ENCODE measurements at places on chromosomes 1 and 21.

- DNase-seq = no peak
Observed at GRCh38 chr1:38777464-38777957, 82.1 kb downstream of the RRAGC start.

GRCh38 chr1:47178020-47178419, 11.8 kb downstream of the PDZK1IP1 start:
- no peak for DNase-seq

DNA sequence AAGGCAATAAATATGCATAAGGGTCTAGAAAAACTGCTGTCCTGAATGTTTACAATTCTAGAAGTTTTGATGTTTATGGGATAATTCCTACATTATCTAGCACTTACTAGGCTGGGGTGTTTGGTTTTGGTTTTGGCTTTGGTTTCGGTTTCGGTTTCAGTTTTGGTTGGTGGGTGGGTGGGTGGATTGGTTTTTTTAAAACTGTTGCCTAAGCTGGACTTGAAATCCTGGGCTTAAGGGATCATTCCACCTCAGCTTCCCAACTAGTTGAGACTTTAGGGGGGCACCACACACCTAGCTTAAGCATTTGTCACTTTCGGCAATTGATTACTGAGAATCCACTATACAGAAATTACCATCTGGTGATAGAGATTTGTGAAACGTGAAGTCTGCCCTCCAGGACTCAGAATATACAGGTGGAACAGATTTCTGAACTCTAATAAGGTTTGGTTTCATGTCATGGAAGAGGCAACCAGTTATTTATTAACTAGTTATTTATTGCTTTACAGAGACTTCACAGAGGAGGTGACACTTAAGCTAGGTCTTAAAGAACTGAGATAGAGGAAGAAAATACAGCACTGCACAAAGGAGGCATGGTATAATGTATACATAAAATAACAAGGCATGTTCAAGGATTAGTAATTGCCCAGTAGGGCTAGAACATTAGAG, 69.6 kb downstream of the PIK3R3 start:
- no peak for DNase-seq

DNA sequence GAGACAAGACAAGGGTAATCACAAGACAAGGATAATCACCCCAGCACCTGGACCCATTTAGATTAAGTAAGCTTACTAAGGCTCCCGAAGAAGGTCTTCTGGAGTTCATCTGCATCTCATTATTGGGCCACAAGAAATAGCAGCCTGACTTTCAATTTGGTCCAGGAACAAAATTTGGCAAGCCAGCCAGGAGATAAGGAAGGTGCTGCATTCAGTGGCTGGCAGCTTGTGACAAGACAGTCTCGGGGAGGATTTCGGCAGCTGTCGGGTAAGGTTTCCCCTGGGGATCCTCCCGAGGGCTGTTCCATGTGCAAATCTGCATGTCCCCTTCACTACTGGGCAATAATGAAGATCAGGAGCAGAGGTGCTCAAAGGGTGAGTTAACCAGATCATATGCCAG, 195.2 kb downstream of the FCRL5 start:
- no peak for DNase-seq

DNA sequence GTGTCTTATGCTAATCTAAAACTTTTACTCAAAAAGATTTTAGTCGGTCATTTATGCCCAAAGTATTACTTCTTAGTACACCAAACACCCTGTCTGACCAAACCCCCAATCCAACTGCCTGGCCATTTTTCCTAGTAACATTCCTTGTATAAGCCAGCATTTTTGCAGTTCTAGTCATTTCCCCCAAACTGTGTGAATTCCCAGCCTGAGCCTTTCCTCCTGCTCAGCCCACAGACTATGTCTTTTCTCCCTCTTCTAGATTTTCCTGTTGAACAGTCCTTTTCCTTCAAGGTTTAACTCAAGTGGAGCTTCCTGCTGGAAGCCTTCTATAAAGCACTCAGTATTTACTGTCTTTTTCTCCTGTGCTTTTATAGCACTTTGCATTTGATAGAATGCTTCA, 843.8 kb downstream of the USP25 start:
- no peak for DNase-seq

GRCh38 chr21:15445327-15445726, 284.5 kb upstream of the USP25 start:
- no peak for DNase-seq

DNA sequence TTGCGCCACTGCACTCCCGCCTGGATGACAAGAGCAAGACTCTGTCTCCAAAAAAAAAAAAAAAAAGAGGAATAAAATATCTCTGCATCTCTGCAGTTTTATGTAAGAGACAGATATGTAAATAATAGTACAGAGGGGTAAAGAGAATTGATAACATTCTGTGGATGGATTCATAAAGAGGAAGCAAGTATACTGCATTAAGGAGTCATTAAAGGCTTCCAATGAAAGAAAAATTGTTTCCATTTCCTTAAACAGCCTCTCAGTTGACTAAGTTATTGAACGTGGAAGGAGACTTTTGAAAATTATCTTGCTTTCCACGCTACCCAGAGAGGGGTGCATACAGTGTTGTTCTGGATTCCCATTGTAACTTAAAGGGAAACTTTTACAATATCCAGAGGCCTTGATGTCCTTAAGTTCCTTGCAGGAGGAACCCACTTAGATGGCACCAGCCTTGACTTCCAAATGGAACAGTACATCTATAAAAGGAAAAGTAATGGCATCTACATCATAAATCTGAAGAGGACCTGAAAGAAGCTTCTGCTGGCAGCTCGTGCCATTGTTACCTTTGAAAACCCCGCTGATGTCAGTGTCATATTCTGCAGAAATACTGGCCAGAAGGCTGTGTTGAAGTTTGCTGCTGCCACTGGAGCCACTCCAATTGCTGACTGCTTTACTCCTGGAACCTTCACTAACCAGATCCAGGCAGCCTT, 13.8 kb downstream of the CEP350 start:
- no peak for DNase-seq

DNA sequence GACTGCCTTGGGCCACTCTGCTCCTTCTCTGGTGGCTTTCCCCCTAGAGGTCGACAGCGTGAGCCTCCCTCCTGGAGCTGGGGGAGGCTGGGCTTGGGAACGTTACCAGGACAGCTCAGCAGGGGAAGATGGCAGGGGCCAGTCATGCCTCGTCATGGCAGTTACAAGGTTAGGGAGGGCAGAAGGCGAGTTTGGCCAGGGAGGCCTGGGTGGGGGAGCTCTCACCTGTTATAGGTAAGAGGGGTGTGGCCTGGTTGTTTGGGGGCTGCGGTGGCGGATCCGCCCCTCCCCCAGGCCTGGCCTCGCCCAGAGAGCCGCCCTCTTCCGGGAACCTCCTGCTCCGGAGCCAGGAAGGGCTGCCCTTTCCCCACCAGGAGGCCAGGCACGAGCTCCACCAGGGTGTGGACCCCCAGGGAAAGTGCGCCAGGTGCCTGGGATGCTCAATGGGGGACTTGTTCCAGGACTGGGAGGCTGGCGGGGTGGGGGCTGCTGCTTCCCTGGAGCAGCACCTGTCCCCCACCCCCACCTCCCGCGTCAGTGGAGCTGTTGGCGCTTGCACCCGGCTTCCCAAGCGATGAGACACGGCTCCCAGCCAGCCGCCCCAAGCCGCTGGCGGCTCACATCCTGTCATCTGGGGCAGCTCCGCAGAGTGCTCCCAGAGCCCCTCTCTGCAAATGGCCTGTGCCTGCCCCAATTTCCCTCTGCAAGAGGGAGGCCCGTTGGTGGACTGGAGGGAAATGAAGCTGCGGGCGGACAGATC, 23.6 kb upstream of the PKP1 start:
- DNase-seq = no peak

DNA sequence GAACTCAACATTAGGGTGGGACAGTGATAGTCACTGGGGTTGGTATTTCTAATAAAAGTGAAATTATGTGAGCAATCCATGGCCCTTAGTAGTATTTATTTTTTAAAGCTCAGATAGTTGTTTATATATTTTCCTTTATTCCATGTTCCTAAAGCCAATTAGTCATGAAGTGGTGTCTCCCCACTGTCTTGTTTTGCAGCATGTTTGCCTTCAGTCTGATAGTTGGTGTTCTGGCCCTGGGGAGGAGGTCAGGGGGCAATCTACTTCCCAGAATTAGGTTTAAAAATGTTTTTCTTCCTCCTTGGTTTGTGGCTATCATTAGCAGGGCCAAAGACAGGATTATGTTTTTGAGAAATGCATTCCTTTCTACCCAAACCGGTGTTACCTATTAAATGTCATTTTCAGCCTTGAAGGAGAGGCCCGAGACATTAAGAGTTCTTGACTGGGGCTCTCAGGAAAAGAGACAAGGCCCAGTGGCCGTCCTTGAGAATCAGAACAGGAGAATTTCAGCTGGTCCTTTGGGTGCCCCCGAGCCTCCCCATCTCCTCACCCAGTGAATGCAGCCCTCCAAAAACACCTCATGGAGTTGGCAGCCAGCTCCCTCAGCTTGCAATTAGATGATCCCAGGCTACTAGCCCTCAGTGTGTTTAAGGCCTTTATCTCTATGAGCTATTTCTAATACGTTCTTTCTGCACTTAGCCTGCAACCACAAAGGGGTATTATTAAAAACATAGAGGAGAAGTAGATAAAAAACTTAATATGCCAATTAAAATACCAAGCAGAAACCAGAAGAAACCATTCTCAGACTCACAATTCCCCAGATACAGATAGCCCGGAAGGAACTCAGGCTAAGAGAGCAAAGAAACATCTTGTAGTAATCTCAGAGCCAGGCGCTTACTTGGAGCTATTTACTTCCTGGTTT, 71.3 kb upstream of the NGF start:
- DNase-seq = no peak

- no peak for DNase-seq
Observed at GRCh38 chr1:181635110-181635509, 151.8 kb downstream of the CACNA1E start.

DNA sequence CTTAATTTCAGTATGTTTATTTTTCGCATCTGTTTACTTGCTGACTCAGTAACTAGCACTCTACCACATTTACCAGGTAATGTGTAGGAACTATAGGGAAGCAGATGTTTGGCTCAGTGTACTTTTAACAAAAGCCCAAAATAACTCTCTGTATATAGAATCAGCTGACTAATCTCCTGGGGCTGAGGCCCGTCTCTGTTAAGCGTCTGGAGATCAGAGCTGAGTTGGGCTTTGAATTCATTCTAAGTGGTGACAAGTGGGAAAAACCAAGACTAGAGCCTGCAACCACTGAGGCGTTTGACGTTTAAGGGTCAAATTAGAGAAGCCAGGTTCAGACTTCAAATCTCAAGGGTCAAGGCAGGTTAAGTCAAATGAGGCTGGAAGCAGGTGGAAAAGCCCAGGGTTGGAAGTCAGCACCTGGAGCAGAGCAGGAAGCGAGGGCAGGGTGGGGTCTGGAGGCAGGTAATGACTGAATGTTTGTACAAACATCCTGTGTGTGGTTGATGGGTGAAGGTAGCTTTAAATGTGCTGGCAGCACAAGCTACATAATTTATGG, 56.8 kb upstream of the LYST start:
- DNase-seq = no peak

GRCh38 chr1:52602856-52603600, 857 bp downstream of the GPX7 start:
- no peak for DNase-seq

DNA sequence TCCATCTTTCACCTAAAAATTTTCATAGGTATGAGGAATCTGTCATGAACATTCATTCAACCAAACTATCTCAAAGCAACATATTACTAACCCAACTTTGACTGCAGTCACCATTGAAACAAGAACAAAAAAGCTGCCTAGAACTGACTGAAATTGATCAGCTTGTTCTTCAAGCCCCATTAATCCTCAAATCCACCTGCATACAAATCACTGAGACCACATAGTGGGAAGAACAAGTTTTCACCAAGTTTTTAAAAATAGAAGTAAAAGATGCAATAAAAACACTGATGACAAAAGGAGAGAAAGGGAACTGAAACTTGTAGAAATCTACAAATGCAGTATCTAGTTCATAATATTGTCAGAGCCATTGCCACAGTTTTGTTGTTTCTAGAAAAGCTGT, 6.1 kb downstream of the SORT1 start:
- DNase-seq = no peak

GRCh38 chr21:36807422-36807928, 108.6 kb downstream of the SIM2 start:
- DNase-seq = no peak

GRCh38 chr1:64624808-64625207, 120.1 kb upstream of the RAVER2 start:
- DNase-seq = no peak

DNA sequence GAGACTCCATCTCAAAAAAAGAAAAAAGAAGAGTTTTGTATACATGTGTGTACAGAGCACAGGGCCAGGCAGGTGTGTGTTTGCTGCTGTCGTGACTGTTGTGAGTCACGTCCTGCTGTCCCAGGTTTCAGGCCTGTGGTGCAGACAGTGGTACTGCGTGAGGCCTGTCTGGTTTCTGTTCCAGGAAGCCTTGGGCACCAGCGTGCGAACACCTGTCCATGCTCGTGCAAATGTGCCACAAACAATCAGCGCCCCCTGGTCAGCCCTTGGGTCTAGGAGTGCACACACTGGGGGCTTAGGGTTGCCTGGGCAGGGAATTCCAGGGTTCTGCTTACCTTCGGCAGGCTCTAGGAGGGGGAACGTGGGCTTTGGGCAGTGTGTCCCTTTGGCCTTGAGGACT, 16.9 kb downstream of the GPR157 start:
- no peak for DNase-seq

DNA sequence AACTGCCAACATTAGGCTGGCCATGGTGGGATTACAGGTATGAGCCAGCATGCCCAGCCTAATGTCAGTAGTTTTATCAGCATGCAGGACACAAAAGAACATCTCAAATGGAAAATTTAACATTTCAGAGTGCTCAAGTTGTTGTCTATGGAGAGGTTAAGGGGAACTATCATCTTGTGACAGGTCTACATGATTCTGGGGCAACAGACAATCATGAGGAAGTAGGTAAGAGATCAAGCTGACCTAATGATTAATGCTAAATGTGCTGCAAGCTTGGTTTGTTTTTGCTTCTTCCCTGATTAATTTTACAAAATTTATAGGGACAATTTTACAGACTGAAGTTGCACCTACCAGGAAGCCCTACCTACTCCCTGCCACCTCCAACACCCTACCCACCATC, 36.6 kb downstream of the FMO4 start:
- no peak for DNase-seq

GRCh38 chr1:232016616-232017015, 390.0 kb downstream of the DISC1 start:
- DNase-seq = no peak

- no peak for DNase-seq
Observed at GRCh38 chr1:229111703-229112319, 159.1 kb upstream of the RAB4A start.

DNA sequence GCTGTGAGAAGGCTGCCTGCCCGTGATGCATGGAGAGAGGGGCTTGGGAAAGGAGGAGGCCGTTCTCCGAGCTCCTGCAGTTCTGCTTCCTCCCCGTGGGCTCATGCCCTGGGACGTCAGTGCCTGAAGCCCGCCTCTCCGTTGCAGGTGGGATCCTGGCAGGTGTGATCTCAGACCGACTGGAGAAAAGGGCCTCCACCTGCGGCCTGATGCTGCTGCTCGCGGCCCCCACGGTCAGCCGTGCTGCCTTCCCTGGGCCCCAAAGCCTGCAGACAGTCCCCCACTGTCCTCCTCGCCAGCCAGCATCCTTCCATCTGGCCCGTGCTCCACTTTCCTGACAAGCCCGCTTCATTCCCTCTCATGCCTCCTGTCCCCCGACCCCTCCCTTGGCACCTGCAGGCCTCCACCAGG, 50.9 kb downstream of the SLC37A1 start:
- no peak for DNase-seq

GRCh38 chr1:84960371-84960770, 36.5 kb downstream of the MCOLN2 start:
- no peak for DNase-seq
